ENCODE measurements at places on chromosomes 3 and 15.
A peak's percentile ranks its signal among the peaks of the same experiment; 100 is the strongest.

GRCh38 chr15:76177491-76178040, 117.8 kb downstream of the TMEM266 start:
- H3K4me3 ChIP-seq: no peak overlapping the region
- DNase-seq: no peak
- H3K27me3 ChIP-seq: 0 out of 2 replicates have a peak, but pooled peaks cover 6% of the 10 kb centered on the region
- no peak overlapping the region for H3K27ac ChIP-seq
- no peaks in the 10 kb centered on the region for H3K36me3 ChIP-seq
- H3K4me1 ChIP-seq: no peaks in the 10 kb centered on the region

DNA sequence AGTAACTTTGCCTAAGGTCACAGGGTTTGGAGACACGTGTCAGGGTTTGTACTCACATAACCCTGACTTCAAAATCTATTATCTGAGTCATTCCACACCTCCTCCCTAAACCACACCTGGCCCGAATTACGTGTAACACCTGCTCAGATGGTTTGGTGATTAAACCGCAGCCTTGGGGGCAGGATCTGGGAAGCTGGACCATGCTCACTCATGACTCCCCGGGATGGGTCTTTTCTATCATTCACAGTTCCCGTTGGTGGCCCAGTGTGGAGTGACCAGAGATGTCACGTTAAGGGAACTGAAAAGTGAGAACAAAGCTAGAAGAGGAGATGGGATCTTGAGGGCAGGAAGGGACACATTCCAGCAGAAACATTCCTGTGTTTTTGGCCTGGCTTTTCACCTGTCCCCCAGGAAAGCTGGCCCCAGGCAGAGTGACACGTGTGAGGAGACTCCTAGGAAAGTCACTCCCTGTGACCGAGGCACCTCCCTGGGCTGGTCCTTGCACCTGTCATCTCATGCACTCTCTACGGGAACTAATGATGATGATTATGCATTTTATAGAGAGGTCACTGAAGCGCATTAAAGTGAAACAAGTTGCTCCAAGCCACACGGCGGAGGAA, 75.4 kb upstream of the POMGNT2 start:
- no peak overlapping the region for H3K4me3 ChIP-seq
- H3K27me3 ChIP-seq: no peaks in the 10 kb centered on the region
- H3K27ac ChIP-seq: no peak overlapping the region
- DNase-seq: no peak
- H3K4me1 ChIP-seq: peaks cover 27% of the 10 kb centered on the region

- DNase-seq: no peak
- H3K27ac ChIP-seq: no peak overlapping the region
- H3K4me1 ChIP-seq: no peaks in the 10 kb centered on the region
- H3K36me3 ChIP-seq: no peaks in the 10 kb centered on the region
These were observed 115.7 kb upstream of the LINGO1 start for GRCh38 chr15:77748078-77749064.

- H3K27ac ChIP-seq: no peak overlapping the region
- H3K27me3 ChIP-seq: no peaks in the 10 kb centered on the region
- no peak for DNase-seq
- H3K36me3 ChIP-seq: no peaks in the 10 kb centered on the region
These were observed 154.0 kb upstream of the GOLGA6L4 start for GRCh38 chr15:84081391-84082168.

GRCh38 chr3:49020330-49021212, 1.4 kb upstream of the NDUFAF3 start:
- peaks cover 10% of the 10 kb centered on the region for H3K36me3 ChIP-seq
- H3K27ac ChIP-seq: peak overlapping the region; percentile 99
- peak; percentile 55 for DNase-seq
- no peaks in the 10 kb centered on the region for H3K27me3 ChIP-seq
- H3K4me3 ChIP-seq: peak overlapping the region; percentile 93

GRCh38 chr15:81856634-81857026, 189.2 kb downstream of the MEX3B start:
- H3K27me3 ChIP-seq: no peaks in the 10 kb centered on the region
- H3K36me3 ChIP-seq: no peaks in the 10 kb centered on the region
- H3K27ac ChIP-seq: no peak overlapping the region
- no peak for DNase-seq
- peaks cover 31% of the 10 kb centered on the region for H3K4me1 ChIP-seq

DNA sequence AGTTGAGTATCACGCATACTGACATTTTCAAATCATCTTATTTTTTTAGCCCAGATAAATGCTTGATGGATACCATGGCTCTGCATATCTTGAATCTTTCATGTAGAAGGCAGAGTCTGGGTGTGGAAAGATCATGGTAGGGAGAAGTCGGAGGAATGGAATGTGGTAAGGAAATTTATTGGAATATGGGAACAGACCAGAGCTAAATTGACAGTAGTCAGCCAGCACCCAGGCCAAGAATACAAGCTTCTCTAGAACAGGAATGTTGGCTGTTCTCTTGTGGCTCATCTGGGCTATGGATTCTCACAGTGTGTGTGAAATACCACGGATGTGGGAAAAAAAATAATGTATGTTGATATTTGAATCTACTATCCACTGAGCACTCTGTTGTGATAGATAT, 305.7 kb upstream of the COL8A1 start:
- H3K27me3 ChIP-seq: no peaks in the 10 kb centered on the region
- H3K4me1 ChIP-seq: no peaks in the 10 kb centered on the region
- H3K4me3 ChIP-seq: no peak overlapping the region
- H3K36me3 ChIP-seq: no peaks in the 10 kb centered on the region

DNA sequence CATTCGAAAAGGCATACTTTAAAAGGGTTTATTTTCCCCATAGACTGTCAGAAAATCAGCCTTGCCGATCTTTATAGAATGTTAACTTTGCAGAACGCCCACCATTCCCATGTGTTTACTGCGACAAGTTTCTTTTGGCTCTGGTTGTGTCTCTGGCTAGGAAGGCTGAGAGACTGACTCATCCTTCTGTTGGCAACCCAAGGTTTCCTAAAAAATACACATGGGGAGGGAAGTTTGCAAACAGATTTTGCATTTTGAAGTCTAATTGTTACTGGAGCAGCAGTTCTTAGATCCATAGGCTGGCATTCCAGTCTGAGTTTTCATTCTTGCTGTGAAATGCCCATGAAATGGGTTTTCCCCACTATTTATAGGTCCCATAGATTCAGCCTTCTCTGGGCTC, 37.9 kb upstream of the MINAR1 start:
- H3K4me1 ChIP-seq: no peaks in the 10 kb centered on the region
- H3K4me3 ChIP-seq: no peak overlapping the region
- DNase-seq: no peak
- H3K27me3 ChIP-seq: no peaks in the 10 kb centered on the region
- no peaks in the 10 kb centered on the region for H3K36me3 ChIP-seq
- H3K27ac ChIP-seq: no peak overlapping the region

GRCh38 chr3:127409421-127410136, 121.7 kb upstream of the PRR20G start:
- H3K4me1 ChIP-seq: no peaks in the 10 kb centered on the region
- no peak for DNase-seq
- H3K27ac ChIP-seq: no peak overlapping the region
- H3K27me3 ChIP-seq: no peaks in the 10 kb centered on the region

GRCh38 chr3:126665221-126665936, 10.5 kb upstream of the TXNRD3 start:
- H3K27ac ChIP-seq: no peak overlapping the region
- DNase-seq: no peak
- no peaks in the 10 kb centered on the region for H3K36me3 ChIP-seq
- no peak overlapping the region for H3K4me3 ChIP-seq

- no peak for DNase-seq
- no peak overlapping the region for H3K4me3 ChIP-seq
- H3K27ac ChIP-seq: no peak overlapping the region
- H3K4me1 ChIP-seq: no peaks in the 10 kb centered on the region
- no peaks in the 10 kb centered on the region for H3K36me3 ChIP-seq
- H3K27me3 ChIP-seq: no peaks in the 10 kb centered on the region
These were observed 306.0 kb downstream of the WDR72 start for GRCh38 chr15:53453253-53454105.

- H3K36me3 ChIP-seq: no peaks in the 10 kb centered on the region
- no peak for DNase-seq
- no peaks in the 10 kb centered on the region for H3K4me1 ChIP-seq
- no peak overlapping the region for H3K27ac ChIP-seq
These were observed 278.3 kb upstream of the WNT5A start for GRCh38 chr3:55765398-55765797.

DNA sequence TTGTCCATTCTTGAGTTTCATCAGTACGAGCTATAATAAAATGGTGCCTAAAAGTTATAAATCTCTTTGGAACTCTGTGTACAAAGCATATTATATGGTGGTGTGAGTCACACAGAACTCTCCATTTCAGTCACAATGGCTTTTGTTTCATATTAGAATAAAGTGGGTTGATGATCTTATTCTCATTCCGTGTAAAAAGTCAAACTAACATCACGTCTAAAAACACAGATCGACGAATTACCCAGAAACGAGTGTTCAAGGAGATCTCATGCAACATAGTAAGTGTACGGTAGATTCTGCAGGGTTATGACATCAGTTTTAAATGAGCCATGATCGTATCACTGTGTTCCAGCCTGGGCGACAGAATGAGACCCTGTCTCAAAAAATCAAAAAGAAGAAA, 122.4 kb downstream of the FOXP1 start:
- no peaks in the 10 kb centered on the region for H3K27me3 ChIP-seq
- DNase-seq: no peak
- no peaks in the 10 kb centered on the region for H3K36me3 ChIP-seq
